OCI-LY7 (cell line): ENCODE measurements at places on chromosomes 1 and 21. TPM values are rescaled to one million over a fixed set of nuclear protein-coding genes. Genes with fewer than 3 reads are reported as not detected.

The EVA1C gene
- total RNA-seq = not detected in 2 replicates

DNA sequence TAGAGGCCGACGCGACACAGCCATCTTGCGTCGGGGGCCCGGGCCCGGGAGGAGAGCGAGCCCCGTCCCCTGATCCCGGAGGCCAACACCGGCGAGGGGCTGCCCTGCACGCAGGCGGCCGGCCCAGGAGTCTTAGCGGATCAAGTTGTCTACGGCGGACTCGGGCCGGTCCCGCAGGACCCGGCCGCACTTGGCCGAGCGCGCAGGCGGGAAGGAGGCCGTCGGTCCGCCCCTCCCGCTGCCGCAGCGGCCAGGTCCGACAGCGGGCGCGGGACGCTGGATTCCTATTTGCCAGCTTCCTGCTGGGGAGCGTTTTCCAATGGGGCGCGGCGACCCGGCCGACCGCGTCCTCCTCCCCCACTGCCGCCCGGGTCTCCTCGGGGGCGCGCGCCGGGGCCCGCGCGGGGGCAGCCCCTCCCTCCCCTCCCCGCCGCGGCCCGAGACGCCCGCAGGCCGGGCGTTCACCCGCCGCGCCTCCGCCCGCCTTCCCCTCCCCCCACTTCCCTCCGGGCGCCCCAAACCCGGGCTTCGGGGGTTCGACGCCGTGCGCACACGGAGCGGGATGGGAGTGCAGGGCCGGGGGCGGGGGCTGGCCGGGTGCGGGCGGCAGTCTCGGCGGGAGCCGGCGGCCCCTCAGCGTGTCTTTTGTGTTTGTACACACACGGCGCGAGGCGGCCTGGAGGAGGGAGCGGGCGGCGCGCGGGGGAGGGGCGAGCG, 517 bp upstream of the H3-3A start:
- DNase-seq = peak; percentile 60

DNA sequence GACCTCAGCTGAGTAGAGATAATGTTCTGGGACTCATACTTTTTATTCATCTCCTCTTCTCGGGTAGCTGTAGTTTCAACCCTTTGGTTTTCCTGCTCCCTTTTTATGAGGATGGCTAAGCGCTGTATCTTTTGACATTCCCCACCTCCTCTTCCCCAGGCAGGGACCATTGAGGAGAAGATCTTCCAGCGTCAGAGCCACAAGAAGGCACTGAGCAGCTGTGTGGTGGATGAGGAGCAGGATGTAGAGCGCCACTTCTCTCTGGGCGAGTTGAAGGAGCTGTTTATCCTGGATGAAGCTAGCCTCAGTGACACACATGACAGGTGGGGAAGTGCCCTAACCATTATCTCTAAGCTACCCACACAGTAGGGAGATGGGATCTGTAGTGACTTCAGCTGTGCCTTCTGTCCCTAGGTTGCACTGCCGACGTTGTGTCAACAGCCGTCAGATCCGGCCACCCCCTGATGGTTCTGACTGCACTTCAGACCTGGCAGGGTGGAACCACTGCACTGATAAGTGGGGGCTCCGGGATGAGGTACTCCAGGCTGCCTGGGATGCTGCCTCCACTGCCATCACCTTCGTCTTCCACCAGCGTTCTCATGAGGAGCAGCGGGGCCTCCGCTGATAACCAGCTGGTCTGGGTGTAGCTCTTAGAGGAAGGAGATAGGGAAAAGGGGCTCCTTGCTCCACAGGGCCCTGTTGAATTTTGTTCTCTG, 25.6 kb downstream of the LRRC41 start:
- DNase-seq = no peak

DNA sequence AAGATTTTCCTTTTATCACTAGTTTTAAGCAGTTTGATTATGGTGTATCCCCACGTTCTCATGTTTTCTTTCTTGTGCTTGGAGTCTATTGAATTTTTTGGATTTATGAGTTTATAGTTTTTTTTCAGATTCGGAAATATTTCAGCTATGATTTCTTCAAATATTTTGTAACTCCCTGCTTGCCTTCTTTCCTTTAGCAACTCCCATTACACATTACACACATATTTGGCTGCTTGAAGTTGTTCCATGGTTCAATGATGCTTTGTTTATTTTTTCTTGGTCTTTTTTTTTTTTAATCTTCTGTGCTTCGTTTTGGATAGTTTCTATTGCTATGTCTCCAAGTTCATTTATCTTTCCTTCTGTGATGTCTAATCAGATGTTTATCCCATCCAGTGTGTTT, 48.5 kb upstream of the WARS2 start:
- no peak for DNase-seq

DNA sequence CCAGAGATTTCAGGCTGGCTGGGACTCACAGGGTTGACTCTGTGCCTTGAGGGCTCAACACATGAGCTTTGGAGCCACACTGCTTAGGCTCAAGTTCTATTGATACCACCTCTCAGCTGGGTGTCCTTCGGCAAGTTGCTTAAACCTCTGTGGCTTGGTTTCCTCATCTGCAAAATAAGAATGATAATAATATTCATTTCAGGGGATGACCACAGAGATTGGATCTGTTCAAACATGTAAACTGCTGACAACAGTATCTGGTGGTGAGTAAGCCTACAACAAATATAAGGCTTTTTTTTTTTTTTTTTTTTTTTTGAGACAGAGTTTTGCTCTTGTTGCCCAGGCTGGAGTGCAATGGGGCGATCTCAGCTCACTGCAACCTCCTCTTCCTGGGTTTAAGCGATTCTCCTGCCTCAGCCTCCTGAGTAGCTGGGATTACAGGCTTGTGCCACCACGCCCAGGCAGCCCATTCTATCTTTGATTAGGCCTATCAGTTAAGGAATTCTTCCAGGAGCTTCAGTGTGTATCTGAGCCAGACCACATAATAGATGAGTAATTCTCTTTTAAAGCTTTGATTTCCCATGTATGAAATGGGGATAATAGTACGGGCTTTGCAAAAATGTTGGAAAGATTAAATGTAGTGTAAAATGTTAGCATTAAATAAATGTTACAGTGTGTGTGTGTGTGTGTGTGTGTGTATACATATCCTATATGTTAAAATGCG, 437.6 kb downstream of the PRDM2 start:
- DNase-seq = no peak

The NBPF4 gene
- not detected in 2 replicates for total RNA-seq

The RAB25 gene
- 0.48 TPM in 1 of 2 replicates, not detected in the other for total RNA-seq

DNA sequence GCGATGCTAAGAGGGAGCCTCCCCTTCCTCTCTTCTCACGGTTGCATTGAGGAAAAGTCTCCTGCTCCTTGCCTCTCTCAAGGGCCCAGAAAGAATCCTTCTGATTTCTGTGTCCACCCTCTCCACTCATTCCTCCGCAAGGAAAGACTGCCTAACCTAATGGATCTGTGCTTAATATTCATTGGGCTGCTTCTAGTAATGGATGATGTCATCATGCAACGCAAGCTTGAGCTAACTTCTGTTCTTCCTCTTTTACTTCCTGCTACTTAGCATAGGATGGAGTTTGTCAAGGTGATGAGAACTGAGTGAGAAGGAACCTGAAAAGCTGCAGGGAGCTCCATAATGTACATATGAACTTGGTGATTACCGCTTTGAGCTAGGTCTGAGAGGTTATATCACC, 35.2 kb upstream of the HMGB4 start:
- DNase-seq = no peak

DNA sequence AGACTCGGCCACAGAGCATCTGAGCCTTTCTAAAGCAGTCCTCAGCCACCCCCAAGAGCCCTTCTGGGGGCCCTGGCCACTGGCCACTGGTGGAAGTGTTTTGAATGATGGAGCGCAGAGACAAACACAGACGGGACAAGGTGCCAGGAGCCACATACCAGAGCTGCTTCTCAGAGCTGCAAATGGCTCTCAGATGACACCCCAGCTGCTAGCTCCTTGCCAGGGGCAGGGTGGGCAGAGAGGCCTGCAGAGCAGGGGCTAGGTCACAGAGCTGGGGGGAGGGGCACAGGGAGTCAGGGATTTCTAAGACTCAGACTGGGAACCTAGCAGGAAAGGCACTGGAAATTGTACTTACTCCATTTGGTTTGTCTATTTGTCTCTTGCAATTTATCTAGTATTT, 30.4 kb downstream of the KCNN3 start:
- DNase-seq = no peak

The CALML6 gene
- 2.4 and 5.1 TPM in 2 replicates for total RNA-seq

The SLFNL1 gene
- total RNA-seq = 0.49 and 0.57 TPM in 2 replicates

- no peak for DNase-seq
Measured at GRCh38 chr1:89089962-89090361, 25.0 kb upstream of the GBP1 start.

- DNase-seq = no peak
Measured at GRCh38 chr1:67897270-67897949, 64.1 kb upstream of the GNG12 start.
